ENCODE measurements at places on chromosomes 16 and 17.
A peak's percentile ranks its signal among the peaks of the same experiment; 100 is the strongest.

DNA sequence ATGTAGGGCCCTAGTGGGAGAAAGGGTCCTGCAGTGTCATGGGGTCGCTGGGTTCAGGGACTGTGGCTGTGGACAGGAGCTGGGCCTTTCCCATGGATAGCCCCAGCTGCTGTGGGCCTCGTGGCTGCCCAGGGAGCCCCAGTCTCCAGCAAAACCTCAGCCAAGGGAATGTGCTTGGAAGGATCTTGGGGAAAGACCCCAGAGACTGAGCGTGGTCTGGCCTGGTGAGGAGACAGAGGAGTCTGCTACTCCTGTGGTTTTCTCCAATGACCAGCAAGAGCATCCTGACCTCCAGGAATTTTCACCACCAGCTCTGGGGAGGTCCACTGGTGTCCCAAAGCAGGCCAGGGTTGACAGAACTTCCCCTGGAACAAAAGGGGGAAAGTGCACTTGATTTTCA lies 42.3 kb downstream of the RNF112 start:
- DNase-seq, result no peak

DNA sequence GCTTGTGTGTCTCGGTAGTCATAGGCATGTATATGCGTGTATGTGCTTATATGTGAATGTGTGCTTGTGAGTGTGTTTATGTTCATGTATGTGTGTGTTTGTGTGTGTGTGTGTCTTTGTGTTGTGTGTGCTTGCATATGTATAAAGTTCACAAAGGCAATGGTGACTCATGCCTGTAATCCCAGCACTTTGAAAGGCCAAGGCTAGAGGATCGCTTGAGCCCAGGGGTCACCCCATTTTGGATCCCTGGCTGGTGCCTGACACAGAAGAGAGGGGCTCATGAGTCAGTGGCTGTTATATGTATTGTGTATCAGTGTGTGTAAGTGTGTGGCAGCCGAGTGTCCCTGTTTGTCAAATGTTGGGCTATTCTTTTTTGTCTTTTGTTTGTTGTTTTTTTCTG lies 69.3 kb downstream of the ABCC1 start:
- DNase-seq, result no peak

DNA sequence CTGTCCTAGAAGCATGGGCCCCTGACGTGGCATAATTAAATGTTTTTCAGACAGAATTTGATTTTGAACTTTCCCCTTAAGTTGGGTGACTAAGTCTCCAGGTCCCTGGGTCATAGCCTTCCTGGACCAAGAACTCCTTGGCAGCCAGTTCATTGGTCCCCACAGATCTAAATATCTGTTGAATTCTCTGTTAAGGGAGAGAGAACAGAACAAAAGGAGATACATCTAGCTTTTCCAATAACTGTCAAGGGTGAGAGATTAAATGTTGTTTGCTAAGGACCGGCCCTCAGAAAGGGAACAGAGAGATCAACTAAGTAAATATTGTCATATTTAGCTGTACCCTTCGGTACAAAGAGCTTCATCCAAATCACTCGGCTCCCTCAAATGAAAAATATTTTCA lies 78.2 kb upstream of the NOL11 start:
- DNase-seq, result no peak

- DNase-seq, result peak; percentile 72
These were observed 40.8 kb upstream of the BHLHA9 start for GRCh38 chr17:1229349-1229899.

DNA sequence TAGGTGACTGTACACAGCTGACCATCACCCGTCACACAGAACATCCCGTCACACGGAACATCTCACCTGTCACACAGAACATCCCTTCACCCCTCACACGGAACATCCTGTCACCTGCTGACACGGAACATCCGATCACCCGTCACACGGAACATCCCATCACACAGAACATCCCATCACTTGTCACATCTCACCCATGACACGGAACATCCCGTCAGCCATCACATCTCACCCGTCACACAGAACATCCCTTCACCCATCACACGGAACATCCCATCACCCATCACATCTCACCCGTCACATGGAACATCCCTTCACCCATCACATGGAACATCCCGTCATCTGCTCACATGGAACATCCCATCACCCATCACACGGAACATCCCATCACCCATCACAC lies 3.8 kb downstream of the CPNE7 start:
- DNase-seq, result no peak

DNA sequence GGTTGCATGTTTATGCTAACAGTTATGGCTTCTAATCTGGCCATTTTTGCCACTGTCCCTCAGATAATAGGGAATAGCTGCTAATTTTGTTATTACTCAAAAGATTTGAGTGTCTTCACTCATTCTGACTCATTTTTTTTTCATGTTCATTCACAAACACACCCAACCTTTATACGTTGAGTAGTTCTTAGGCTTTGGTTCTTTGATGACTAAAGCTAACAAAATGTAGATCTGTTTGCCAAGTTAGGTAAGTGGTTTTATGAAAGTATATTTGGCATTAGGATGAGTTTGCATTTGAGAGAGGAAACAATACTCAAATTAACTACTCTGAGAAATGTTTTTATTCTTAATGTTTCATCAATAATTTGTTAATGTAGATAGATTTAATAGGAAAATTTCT lies 3.6 kb downstream of the MAP2K4 start:
- DNase-seq, result no peak

DNA sequence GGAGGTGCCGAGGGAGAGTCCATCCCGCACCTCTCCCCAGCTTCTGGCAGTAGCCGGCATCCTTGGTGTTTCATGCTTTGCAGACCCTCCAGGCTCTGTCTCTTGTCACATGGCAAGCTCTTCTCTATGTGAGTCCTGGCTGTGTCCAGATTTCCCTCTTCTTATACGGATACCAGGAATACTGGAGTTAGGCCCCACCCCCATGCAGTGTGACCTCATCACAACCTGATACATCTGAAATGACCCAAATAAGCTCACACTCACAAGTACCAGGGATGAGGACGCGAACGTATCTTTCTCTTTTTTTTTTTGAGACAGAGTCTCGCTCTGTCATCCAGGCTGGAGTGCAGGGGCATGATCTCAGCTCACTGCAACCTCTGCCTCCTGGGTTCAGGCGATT lies 23.3 kb downstream of the TRAP1 start:
- no peak for DNase-seq

- DNase-seq, result peak; percentile 48
These were observed 1.0 kb upstream of the ANKRD40CL start for GRCh38 chr17:50768346-50768761.

DNA sequence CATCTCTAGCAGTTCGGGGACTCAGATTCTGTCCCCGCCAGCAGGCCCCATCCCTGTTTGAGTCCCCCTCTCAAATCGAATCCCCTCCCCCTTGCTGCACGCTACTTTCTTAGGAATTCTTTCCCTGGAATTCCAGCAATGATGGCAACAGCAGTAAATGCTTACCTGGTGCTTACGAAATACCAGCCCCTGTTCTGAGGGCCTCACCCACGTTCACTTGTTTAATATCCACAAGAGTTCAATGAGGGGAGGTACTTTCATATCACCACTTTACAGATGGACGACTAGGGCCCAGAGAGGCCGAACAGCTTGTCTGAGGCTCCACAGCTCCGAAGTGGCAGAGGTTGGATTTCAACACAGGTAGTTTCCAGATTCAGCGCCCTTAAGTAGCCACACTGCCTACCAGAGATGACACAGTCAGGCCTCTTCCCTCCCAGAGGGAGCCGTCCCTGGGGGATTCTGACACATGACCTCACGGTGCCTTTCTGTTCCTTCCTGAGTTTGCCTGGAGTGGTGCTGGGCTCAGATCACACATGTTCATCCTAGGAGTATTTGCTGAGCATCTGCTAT lies 120.7 kb upstream of the GSE1 start:
- no peak for DNase-seq

DNA sequence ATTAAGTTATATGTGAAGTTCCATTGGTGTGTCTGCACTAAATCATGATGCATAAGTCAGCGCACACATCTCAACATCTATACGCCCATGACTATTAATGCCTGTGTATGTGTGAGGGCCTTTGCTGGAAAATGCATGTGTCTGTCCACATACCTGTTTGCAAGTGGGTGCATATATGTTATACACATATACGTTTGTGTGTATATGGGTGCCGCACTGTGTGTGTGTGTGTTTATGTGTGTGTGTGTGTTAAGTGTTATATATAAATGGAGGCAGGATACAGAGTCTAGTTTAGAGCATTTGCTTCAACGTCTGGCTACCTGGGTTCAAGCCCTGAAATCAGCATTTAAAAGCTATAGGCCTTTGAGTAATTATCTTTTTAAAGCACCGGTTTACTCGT lies 19.5 kb downstream of the GP2 start:
- DNase-seq, result no peak

- no peak for DNase-seq
These were observed 4.9 kb upstream of the NDRG4 start for GRCh38 chr16:58494981-58495520.

GRCh38 chr16:8293413-8293812 lies 296.9 kb downstream of the TMEM114 start:
- no peak for DNase-seq

GRCh38 chr17:53570731-53571130 lies 252.0 kb upstream of the KIF2B start:
- no peak for DNase-seq

- DNase-seq, result no peak
These were observed 5.1 kb upstream of the CD300LD start for GRCh38 chr17:74597069-74597790.

GRCh38 chr17:27471321-27472269 lies 15.3 kb downstream of the KSR1 start:
- no peak for DNase-seq

GRCh38 chr17:68249354-68249765 lies 1.5 kb downstream of the AMZ2 start:
- DNase-seq, result no peak

GRCh38 chr16:77496934-77497333 lies 62.1 kb upstream of the ADAMTS18 start:
- DNase-seq, result no peak

GRCh38 chr17:44708401-44709263 lies at the start of gene DBF4B:
DBF4B (plus strand) TSS chr17:44708665; CDS start chr17:44708821, 156 bp downstream.
- DNase-seq, result peak; percentile 88

DNA sequence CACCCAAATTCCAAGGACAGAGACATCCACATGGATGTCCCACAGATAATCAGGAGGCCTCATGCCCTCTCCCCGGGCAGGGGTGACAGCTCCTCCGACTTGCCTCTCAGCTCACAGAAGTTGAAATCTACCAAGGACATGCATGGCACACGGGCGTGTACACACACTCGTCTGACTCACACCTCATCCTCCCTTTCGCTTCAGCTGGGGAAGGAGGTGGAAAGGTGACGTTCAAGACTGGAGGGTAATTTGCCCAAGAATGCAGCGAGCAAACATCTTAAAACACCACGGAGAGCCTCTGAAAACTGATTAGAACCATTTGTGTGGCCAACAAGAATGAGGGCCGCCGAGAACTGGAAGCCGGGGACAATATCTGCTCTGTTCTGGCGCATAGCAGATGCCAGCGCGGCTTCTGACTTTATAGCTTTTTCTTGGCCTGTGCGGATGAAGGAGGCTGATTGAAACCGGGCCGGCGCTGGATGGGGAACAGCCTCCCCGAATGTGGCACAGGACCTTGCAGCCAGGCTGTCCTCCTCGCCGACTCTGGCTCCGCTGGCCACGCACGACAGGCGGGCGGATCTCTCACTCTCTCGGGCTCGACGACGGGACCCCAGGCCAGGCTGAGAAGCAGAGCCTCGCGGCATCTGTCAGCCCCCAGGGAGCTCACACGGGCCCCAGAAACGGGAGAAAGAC lies 100.9 kb downstream of the C16orf95 start:
- no peak for DNase-seq

GRCh38 chr17:21512307-21513011 lies 136.3 kb downstream of the KCNJ12 start:
- DNase-seq, result no peak

- no peak for DNase-seq
These were observed 21.2 kb downstream of the ATP6V0D1 start for GRCh38 chr16:67459861-67460150.

DNA sequence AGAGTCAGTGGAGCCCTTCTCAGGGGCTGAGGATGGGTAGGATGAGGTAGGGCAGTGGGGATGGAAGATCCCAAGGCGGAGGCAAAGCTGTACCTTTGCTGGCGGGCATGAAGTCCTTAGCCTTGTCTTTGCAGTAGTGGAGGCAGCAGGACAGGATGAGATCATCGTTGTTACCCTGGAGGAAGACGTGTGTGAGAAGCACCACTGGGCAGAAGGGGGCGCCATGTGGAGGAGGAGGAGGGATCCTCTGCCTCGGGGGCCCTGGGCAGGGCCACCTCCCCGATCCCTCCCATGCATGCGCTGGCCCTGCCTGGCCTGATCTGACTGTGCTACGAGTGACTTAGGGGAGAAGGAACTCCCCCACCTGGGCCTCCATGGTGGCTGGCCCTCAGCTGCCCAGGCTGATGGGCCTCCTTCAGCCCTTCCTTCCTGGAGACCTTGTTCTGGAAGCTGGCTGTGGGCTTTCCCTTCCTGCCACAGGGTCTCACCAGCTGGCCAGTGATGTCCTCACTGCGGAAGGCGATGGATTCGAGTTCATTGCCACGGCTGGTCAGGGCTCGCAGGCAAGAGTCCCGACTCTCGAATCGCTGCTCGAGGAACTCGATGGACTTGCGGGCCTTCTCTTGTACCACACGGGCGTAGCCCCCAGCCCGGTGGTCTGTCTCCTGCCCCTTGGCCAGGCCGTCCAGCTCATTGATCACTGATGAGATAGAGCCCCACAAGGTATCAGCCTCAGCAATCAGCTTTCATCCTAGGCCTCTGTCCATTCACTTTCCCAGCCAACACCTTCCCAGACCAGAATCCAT lies 10.3 kb downstream of the HIC1 start:
- DNase-seq, result no peak

DNA sequence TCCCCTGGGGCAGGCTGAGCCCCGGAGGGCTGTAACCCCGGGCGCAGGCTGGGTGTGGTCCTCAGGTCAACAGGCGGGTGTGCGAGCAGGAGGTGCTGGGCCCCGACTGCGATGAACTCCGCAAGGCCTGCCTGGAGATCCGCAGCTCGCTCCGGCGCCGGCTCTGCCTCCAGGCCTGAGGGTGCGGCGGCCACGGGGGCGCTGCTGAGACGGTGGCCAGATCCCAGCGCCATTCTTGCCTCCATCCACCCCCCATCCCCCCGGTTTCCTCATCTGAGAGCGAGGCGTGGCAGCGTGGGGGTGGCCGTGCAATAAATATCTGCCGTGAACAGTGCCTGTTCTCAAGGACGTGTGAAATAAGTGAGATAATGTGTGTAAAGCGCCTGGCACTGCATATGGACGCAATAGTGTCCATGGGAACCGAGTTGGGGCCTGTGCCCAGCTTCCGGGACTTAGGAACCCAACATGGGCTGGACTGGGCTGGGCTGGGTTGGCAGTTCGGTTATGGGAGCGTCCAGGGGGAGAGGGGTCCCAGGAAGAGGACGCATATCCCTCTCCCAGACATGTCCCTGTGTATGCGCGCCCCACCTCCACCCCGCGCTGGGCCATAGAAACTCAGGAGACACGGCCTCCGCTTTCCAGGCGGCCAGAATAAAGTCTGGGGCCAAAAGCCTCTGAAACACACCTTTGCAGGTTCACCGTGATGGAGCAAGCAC lies 15.0 kb downstream of the ZNF213 start:
- DNase-seq, result peak; percentile 84

GRCh38 chr17:72116661-72117521 lies 3.9 kb upstream of the SOX9 start:
- DNase-seq, result no peak

GRCh38 chr16:4365014-4365406 lies 6.6 kb upstream of the VASN start:
- no peak for DNase-seq

Data from left forelimb (tissue), 1 donor.